Activated T-helper 1 cell treated with Interleukin-2 at 50 U/mL for 16 hours (primary cell): ENCODE measurements at places on chromosomes 4 and X.
A peak's percentile ranks its signal among the peaks of the same experiment; 100 is the strongest.

DNA sequence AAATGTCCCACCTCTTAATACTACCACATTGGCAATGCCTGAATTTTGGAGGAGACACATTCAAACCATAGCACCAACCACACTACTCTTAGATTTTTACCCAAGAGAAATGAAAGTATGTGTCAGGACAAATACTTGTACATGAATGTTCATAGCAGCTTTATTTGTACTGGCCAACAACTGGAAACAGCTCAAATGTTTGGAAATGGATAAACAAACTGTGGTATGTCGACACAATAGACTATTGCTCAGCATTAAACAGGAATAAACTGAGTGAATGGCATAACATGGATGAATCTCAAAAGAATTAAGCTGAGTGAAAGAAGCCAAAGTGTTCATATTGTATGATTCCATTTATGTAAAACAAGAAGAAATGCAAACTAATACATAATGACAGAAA, 18.5 kb upstream of the EDA start:
- no peak for DNase-seq

GRCh38 chrX:64093761-64094160, 111.7 kb downstream of the AMER1 start:
- no peak for DNase-seq

DNA sequence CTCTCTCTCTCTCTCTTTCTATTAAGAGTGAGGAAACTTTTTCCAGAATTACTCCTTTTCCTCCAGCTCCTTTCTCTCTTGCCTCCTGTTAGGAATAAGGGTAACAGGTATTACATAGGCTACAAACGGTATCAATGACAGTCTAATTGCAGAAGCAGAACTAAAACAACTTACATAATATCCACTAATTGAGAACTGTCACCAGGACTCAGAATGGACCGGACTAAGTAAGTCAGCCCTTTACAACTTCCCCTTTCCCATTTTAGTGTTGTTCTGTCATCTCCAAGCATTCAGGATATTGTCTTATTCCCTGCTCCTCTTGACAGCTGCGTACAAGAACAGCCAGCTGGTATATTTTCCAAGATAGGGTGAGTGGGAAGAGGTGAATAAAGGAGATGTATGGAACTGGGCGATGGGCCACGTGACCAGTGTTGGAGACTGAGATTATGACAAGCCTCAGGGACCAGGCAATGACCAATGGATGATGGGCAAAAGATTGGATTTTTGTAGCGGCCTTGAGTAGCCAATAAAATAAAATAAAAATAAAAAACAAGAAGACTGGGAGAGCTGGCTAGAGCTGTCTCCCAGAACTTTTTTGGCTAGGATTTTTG, 2.3 kb upstream of the FNIP2 start:
- no peak for DNase-seq

DNA sequence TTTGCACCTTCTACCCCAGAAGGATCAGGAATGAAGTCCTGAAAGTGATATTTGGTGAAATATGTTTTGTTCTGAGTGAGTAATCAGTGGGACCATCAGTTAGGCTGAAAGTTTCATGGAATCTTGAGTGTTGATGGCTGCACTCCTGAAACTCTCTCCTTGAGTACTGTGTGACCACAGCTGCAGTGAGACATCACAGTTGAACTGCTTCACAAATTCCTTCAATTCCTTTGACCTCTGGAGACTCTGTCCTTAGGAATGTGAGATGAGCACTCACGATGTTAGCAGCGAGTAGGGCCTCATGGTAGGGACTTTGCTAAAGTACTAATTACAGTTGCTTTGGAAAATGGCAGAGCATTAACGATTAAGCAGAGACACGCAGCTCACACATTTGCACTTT, 142.9 kb upstream of the SLC4A4 start:
- no peak for DNase-seq

GRCh38 chrX:125093852-125094251, 225.8 kb upstream of the TEX13C start:
- DNase-seq: no peak

- no peak for DNase-seq
These were observed 1213.3 kb downstream of the C4orf33 start for GRCh38 chr4:130309221-130309620.

DNA sequence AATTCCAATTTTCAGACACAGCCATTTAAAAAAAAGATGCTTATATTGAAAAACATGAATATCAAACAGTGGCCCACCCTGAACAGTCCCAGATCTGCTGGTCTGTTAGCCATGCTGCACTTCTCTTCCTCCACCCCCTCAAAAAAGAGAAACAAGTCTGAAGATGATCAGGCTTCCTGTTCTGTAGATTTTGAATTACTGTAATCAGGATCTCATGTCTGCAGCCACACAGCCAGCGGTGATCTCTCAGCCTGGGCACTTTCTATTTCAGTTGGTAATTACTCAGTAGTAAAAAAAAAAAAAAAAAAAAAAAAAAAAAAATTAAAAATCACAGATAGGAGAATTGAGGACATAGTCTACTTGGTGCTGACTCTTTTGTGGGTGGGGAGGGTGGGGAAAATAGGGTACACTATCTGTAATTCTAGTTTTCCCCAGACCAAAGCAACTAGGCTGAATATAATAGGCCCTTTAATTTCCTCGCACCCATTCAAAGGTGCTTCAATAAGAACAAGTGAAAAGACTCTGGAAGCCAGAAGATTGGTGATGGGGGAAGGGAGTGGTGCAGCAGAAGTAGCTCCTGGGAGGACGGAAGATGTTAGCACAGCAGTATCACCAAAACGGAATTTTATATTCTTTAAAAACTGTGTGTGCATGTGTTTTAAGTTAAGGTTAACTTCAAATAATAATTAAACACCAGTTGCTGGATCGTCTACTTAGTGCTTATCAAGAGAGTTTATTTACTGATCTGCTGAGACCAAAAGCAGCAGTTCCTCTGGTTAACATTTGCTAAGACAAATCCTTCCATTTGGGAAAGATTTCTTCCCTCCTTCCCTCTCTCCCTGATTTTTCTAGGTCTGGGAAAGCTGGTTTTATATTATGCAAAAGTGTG, 47.0 kb downstream of the SPRY1 start:
- DNase-seq: no peak

- DNase-seq: no peak
These were observed 177.7 kb upstream of the FSTL5 start for GRCh38 chr4:162341533-162341932.

- no peak for DNase-seq
These were observed 5.9 kb downstream of the RTL3 start for GRCh38 chrX:78653118-78653822.

DNA sequence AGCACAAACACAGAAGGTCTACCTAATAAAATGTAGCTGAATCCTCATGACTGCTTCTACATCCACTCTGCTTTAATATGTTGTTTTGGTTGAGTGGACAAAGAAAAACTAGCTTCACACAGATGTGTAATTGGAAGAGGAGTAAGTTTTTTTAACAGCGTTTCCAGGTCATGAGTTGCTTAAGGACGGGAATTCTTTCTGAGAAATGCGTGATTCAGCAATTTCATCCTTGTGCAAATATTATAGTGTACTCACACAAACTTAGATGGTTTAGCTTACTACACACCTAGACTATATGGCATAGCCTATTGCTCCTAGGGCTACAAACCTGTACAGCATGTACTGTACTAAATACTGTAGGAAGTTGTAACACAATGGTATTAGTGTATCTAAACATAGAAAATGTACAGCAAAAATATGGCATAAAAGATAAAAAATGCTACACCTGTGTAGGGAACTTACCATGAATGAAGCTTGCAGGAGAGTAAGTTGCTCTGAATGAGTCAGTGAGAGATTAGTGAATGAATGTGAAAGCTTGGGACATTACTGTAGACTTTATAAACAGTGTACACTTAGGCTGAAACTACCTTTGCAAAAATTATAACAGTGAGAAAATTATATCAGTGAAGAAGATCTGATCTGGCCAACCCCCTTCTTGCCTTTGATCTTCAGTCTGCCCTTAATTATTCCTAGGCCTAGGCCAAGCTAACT, 70.8 kb upstream of the IL15 start:
- no peak for DNase-seq

GRCh38 chrX:79182071-79182470, 37.6 kb downstream of the GPR174 start:
- no peak for DNase-seq

DNA sequence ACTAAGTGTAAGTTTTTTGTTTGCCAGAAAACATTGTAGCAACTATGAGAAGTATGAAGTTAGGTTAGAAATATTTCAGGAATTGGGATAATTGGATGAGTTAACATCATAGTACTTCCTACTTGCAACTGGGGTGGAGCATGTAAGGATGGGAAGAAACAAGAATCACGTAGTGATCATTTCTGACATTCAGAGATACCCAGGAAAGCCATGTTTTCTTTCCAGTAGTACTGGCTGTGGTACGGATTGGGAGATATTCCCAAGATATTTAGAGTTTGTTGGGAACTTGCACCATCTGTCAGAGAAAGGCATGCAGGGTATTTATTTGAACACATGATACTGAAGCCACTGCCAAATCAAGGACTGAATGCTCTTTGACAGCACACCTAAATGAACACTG, 87.6 kb upstream of the SLC4A4 start:
- no peak for DNase-seq

DNA sequence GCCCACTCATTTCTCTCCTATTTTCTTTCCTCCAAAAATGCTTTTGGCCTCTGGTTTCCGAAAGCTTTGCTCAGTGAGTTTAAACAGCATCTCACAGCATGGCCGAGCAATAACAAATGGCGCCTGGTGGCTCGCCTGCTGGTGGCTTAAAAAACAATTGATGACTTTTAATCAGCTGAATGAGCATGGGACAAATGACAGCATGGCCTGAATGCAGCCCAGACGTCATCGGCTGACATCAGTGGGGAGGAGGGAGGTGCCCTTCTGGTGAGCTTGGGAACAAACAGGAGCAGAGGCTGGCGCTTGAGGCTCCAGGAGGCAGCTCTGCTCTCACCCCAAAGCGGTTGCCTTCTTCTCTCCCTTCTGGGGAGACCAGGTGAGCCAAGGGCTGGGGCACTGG, 286.4 kb downstream of the BCOR start:
- DNase-seq: no peak

DNA sequence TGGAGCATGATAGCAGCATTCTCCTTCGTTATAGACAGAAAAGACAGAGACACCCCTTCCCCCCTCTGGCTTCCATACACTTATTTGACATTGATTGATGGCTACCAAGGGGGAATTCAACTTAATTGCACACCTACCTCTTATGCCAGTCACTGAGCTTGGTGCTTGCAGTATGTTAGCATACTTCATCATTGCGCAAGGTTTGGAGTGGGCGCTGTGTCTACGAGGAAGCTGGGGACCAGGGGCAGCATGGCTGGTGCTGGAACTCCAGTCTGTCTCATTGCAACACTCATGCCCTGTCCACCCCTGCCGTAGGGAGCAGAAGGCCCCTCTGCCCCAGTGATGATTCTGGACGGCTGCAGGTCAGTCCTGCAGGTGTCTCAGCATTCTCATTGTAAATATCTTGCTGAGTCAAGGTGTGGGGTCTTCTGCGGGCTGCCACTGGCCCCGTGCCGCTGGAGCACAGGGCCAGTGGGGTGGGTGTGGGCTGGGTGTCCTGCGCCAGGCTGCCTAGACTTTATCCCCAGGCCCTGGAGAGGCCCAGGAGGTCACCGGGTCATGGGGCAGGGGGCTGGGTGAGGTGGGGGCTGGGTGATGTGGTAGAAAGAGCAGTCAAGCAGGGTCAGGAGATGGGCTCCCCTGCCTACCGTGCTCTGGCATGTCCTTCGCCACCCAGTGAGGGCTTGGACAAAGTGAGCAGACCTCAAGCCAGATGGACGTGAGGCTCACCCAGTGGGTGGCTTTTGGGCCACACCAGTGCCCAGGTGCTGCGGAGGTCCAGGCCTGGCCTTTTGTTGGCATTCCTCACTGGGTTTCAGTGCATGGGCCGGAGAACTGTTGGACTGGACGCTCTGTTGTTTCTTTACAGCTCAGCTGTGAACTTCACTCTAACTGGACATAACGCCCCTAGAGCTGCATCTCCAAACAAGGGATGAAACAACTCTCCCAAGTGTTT, 85.5 kb downstream of the PSAPL1 start:
- DNase-seq: no peak

GRCh38 chrX:2183193-2183725, 317.5 kb downstream of the DHRSX start:
- DNase-seq: no peak

GRCh38 chr4:31141832-31142142, 421.6 kb downstream of the PCDH7 start:
- DNase-seq: no peak

- DNase-seq: no peak
These were observed 20.6 kb downstream of the CORIN start for GRCh38 chr4:47817275-47817674.

GRCh38 chr4:122119739-122120138, 32.4 kb upstream of the BLTP1 start:
- no peak for DNase-seq

GRCh38 chr4:7191546-7192251, 639 bp upstream of the SORCS2 start:
- DNase-seq: no peak

GRCh38 chrX:2500803-2501558, at the start of the genes DHRSX and ZBED1:
Gene DHRSX, minus strand, starts transcription at chrX:2500976. Its CDS starts 51 bp downstream, at chrX:2500925.
Gene ZBED1, minus strand, starts transcription at chrX:2500976. Its CDS starts 10,257 bp downstream, at chrX:2490719.
- peak; percentile 29 for DNase-seq

GRCh38 chr4:152451496-152451895, 84.4 kb downstream of the FBXW7 start:
- DNase-seq: no peak

DNA sequence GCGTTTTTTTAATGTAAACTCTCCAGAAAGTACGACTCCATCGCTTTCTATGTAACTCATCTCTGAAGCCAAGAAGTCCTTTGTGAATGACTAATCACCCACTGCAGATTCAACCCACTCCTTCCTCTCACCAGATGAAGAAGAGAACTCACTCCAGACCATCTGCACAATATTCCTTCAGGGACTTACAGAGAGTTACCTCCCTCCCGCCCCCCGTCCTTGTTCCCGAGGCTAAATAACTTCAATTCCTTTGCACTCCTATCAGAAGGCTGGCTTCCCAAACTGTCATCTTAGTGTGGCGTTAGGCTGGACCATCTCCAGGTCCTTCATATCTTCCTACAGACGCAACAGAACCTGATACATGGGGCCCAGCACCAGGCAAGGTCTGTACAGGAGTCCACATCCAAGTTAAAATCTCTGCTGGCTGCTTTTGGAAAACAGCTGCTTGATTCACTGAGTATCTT, 82.4 kb downstream of the AFAP1 start:
- DNase-seq: no peak

DNA sequence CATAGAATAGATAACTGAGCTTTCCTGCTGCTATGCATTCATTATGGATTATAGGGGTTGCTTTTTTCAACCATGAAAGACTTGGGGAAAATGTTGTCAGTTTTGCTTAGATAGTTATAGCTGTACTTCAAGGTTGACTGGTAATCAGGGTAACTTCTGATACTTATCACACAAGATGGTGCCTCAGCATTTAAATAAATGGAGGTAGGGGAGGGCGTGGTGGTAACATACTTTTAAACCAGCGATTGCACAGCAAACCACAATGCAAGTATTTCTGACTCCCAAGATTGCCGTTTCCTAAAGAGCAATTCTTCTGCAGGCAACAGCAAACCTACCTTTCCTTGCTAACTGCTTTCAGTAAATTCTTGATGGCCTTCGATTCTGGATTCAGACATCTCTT, 1.3 kb downstream of the CXCL10 start:
- DNase-seq: no peak

GRCh38 chrX:111338095-111338698, 67.9 kb upstream of the CAPN6 start:
- no peak for DNase-seq

GRCh38 chr4:102037566-102037965, 247.0 kb downstream of the BANK1 start:
- DNase-seq: no peak

- DNase-seq: no peak
These were observed 10.1 kb downstream of the DHRSX start for GRCh38 chrX:2490634-2491033.
